GM06990 (cell line): ENCODE measurements at places on chromosomes 4 and X.

DNA sequence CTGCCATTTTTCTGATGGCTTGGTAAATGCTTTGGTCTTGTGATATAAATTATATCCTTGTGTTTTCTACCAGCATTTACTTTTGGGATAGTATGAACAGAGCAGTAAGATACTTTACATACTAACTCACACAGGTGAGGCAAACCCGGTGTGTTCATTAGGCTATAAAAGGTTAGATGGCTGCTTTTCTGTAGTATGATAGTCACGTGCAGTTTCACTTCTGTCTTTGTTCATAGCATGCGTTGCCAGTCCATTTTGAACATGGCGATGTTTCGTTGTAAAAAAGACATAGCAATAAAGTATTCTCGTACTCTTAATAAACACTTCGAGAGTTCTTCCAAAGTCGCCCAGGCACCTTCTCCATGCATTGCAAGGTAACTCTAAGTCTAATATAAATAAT, 88.4 kb downstream of the KLHL8 start:
- DNase-seq, result no peak

DNA sequence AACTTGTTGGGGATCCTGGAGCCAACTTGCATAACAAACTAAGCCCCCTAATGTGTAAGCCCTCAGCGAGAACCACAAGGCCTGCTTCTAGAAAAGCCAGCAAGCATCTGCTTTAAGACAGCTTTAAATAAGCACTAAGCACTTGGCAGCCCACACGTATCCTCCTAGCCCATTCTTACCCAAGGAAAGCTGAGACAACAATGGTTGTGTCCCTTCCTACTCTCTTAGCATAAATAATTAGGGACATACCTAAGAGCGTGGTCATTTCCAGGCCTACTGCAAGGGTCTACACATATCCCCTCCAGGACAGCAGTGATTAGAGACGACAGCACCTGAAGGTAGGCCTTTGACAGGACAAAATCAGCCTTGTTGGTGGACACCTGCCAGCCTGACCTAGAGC, 322.8 kb upstream of the PPARGC1A start:
- no peak for DNase-seq

- DNase-seq, result no peak
These were observed 1460.8 kb downstream of the RAPGEF2 start for GRCh38 chr4:160563552-160564282.

DNA sequence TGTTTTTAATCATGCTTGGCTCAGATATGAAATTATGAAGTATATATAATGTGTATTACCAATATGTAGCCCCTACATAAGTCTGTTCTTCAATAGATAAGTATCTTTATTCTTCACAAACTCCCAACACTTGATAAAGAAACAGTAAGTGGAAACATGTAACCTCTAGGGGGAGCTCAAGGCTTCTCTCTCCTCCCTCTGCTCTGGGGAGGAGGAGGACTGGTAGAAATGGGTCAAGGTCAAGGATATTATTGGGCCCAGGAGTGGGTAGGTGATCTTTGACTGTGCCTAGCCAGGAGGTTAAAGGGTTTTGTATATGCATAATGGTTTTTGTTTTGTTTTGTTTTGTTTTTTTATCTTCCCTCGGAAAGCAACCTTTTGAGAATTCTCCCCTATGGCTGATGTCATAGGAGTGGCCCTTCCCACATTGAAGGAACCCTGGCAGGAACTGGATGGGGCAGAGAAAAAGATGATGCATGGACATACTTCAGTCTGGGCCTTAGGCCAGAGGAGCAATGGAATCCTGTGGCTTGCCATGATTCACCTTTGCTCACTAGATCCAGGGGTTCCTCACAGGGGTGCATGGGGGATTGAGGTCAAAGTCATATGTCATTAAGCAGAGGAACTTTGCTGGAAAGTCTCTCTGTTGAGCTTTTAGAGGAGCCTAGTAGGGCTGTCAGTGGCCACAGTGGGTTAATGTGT, 460.3 kb downstream of the MID1IP1 start:
- DNase-seq, result no peak

GRCh38 chrX:124230655-124231450, 101.6 kb upstream of the TEX13D start:
- no peak for DNase-seq

- peak; percentile 41 for DNase-seq
These were observed 154.4 kb upstream of the KLF3 start for GRCh38 chr4:38509551-38509950.

DNA sequence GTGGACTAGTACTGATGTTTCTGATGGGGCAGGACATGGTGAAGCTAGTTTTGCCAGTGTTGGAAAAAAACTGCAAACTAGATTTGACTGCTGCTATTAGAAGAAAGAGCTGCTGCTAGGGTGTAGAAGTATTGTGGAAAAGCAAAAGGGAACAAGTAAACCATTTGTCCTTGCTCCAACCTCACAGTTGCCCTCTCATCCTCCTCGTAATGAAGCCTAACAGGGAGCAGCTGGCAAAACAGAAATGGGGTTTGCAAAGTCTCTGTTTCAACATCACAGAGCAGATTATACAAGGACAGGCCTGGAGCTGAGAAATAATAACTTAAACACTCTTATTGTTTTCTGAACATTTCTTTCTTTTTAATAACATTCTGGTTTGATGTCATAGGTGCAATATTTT, 346.2 kb downstream of the MAGEB5 start:
- no peak for DNase-seq

GRCh38 chr4:167622481-167623240, 388.4 kb upstream of the SPOCK3 start:
- no peak for DNase-seq

DNA sequence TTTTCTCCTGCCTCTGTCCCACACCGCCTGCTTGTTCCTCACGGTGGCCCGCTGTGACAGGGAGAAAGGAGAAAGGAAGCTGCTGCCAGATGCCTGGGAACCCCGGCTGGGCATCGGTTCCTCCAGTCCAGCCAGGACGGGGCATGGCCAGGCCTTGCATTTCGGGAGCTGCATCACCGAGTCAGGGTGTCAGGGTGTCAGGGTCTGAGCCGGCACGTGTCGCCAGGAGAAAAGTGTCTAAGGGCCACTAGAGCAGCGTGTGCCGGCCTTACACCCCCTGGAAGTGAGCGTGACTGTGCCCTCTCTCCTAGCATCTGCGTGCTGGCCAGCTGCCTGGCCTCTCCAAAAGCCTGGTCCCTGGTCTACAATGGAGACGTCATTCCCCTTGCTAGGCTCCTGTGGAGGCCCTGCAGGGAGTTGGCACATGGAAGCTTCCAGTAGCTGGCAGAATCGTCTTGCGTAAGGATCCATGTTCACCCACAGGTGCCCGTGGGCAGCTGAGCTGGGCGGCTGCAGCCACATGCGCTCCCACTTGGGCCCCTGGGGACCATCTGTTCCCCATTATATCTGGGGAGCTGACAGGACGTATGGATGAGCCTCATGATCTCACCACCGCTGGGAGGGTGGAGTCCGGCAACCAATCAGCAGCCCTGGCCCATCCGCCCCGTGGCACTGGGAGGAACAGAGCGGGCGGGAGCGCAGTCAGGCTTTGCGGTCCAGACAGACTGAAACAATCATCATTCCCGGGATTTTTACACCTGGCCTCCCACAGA, 39.9 kb upstream of the HMX1 start:
- DNase-seq, result no peak

DNA sequence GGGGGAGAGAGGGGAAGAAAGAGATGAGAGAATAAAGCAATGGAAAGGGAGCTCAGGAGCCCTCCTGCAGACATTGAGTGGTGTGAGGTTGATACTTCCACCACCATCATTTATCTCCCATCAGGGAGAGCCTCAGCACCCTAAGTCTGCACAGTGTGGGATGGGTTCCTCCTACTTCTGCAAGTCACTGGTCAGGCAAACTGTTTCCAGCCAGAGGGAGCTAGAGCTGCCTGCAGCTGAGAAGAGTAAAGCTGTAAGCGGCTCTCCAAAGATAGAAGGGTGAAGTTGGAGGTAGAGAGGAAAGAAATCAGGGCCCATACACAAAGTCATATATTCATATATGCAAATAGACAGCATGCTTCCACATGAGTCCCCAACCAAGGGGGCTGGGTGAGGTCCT, 21.9 kb upstream of the ZNF81 start:
- no peak for DNase-seq

DNA sequence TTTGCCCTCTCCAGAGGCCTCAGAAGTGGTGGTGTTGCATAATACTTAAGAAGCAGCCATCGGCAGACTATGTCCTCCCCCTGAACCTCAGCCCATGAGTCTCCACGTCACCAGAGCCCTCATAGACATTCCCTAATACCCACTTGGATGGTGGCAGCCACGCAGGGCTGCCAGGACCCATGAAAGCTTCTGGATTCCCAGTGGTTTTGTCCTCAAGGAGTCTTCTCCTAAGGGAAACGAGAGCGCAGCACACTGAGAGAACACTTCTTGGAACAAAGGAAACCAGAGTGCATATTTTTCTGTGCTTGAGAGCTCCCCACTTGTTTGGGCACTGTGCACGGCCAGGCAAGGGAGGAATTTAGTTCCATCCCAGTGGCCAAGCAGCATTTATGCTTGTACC, 204.1 kb upstream of the DMD start:
- DNase-seq, result no peak

GRCh38 chr4:896216-896615, 35.9 kb downstream of the GAK start:
- DNase-seq, result no peak

DNA sequence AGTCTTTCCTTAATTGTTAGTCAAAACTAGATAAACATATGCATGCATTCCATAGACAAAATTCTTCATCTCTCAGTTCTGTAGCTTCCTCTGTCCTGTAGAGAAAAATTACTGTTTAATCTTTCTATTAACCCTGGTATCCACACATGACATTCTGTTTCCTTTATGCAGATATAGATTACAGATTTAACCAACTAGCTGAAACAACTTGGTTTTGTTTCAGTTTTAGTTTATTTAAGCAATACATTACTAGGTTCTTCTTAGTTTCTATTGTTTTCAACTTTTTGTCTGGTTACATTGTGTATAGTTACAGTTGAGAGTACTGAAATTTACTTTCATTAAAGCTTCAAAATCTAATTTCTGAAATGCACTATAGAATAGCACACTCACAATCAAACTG, 933.9 kb upstream of the EPHA5 start:
- DNase-seq, result no peak

DNA sequence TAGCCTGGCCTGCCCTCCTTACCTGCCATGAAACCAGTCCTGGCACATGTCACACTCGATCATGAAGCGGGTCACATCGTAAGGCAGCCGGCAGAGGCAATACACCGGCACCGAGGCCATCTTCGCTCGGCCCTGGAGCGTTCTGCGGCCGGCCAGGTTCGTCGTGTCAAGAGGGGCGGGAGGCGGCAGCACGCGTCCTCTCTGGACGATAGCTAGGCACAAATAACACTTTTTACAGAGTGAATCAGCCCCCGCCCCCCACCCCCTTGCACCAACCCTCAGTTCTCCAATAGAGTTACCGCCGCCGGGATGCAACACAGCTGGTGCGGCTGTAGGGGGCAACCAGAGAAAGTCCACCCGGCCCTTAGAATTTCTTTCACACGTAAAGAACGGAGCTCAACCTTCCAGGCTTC, 1.7 kb downstream of the PHF8 start:
- peak; percentile 50 for DNase-seq

DNA sequence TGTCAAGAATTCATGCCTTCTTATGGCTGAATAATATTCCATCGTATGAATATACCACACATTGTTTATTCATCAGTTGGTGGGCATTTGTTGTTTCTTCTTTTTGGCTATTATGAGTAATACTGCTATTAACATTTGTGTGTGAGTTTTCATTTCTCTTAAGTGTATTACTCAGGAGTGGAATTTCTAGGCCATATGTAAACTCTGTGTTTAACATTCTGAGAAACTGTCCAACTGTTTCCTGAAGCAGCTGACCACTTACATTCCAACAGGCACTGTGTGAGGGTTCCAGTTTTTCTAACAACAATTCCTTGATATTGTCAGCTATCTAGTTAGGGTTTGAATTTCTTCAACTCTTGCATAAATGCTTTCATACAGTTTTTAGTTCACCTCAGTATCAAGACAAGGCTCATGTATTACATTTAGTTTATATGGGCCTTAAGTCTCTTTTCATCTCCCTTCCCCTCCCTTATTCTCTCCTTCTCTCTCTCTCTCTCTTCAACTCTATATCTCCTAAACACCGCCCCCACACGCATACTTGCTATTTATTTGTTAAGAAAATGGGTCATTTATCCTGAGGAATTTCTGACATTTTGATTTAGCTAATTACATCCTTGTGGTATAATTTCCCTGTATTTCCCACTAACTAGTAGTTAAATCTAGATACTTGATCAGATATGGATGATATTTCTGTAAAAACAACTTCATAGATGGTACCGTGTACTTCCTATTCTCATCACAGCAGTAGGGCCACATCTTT, 77.4 kb downstream of the WDR19 start:
- DNase-seq, result no peak

GRCh38 chr4:1748465-1748995, 27.2 kb downstream of the TACC3 start:
- peak; percentile 72 for DNase-seq

DNA sequence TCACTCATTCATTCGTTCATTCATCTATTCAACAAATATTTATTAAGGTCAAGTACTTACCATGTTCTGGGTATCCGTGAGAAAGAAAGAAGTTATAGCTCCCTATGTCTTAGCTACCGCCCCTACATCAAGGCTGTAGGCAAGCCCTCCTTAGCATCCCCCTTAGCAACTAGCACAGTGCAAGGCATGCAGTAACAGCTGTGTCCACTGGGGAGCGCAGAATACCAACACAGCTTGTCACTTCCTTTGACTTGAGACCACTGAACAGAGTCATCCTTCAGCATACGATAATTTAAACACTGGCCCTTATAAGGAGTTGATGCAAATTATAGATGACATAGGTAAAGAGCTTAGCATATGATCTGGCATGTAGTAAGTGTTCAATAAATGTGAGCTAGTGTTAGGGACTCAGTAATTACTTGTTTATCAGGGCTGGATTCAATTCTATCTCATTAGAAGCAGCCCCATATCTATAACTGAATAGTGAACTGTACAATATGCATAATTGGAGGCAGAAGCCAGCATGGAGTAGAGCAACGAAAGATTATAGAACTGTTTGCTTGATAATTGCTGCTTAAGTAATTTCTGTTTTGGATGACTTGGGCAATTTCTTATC, 8.7 kb downstream of the KIAA1210 start:
- peak; percentile 10 for DNase-seq

DNA sequence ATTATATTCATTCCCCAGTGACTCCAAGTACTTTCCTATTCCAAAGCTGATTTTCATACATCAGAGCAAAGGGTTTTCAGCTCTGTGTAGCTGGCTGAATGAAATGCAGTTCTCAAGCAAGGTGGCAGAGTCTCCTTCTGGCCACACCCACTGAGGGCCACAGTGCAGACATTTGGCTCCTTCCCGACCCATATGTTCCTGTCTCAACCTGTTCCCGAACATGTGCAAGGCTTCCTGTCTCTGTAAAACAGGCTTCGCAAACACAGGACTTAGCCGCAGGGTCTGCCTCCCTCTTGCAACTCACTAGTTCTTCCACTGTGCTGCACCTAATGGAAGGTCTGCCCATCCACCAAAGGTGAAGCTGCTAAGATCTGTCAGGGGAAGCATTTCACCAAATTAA, 249.2 kb downstream of the MID1IP1 start:
- DNase-seq, result no peak

- no peak for DNase-seq
These were observed 2241.9 kb downstream of the PCDH7 start for GRCh38 chr4:32962100-32962499.

GRCh38 chr4:114599231-114599902, 760 bp downstream of the UGT8 start:
- peak; percentile 40 for DNase-seq
